Upper lobe of left lung (tissue), 6 donors: ENCODE measurements at places on chromosomes 13 and 19. TPM values are rescaled to one million over a fixed set of nuclear protein-coding genes. Genes with fewer than 3 reads are reported as not detected.

Gene KLK5
- not detected for total RNA-seq

GRCh38 chr13:29948791-29949190, 98.4 kb upstream of the UBL3 start:
- no peak for DNase-seq

Gene ZNF100
- 17.3 TPM for total RNA-seq

DNA sequence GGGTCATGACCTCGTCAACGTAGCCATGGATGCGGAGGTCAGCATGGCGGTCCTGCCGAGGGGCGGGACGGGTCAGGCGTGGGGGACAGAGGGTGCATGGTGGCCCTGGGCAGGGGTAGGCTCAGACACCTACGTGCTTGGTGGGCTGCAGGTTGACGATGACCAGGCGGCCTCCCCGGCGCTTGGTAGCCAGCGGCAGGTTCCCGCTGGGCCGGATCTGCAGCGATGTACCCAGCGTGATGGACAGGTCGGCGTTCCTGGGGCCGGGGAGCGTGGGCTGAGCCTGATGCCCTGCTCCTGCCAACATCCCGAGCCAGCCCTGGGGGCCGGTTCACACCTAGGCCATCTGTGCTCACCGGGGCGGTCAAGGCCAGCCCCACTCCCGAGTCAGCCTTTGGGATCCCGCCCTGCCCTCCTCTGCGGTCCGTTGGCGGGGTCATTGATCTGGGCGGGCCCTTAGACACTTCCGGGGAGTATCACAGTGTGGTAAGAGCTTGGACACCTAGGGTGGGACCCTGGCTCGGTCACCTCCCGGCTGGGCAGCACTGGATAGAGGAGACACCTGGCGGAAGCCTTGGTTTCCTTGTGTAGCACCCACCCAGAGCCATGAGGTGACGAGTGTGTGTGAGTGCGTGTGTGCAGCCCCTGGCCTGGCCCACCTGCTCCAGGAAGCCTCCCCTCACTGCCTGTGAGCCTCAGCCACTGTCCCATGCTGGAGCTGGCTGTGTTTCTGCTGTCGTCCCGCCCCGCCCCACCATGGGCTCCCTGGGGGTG, 7.3 kb downstream of the SIRT6 start:
- DNase-seq, result peak; percentile 71

DNA sequence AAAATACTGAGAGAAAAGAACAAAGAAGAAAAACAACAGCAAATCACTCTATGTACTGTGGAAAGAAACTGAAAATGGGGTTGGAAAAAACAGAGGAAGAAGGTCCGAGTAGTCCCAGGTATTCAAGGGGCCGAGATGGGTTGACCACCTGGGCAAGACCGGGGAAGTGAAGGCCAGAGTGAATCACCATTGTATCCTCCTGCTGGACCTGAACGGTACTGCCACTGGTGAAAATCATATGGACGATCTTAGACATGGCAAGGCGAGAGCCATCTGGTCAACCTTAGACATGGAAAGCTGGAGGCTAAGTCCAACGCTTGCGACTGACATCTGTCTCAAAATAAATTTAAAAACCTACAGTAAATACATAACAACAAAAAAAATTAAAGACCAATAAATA, 44.4 kb upstream of the ZNF91 start:
- no peak for DNase-seq

GRCh38 chr19:30159636-30160035, 212.5 kb upstream of the ZNF536 start:
- DNase-seq, result no peak

Gene LAIR2
- total RNA-seq, result not detected

GRCh38 chr19:33998302-33998701, 174.0 kb upstream of the LSM14A start:
- no peak for DNase-seq

Gene CBY2
- total RNA-seq, result not detected

- peak; percentile 98 for DNase-seq
Measured at GRCh38 chr19:13847407-13848339, 29.3 kb upstream of the NANOS3 start.

GRCh38 chr13:52010890-52011631, at the start of gene ATP7B:
Gene ATP7B (minus strand): TSS chr13:52011450. CDS start chr13:52011337, 113 bp downstream.
- peak; percentile 26 for DNase-seq

- DNase-seq, result no peak
Measured at GRCh38 chr19:46023311-46023779, 492 bp upstream of the PGLYRP1 start.

DNA sequence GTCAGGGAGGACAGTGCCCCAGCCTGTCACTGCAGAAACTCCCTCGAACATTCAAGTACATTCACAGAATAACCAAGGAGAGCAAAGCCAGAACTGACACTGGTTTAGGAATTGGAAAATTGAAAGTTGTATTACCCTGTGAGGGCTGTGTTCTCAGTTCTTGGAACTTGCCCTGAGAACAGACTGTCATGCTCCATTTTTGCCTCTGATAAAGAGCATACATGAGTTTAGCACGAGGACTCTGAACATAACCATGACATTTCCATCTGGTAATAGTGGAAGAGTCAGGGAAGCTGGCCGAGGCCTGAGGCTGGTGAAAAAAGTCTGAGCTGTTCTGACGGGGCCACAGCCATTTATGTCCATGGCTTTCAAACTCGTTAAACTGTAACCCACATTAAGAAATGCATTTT, 15.2 kb upstream of the SLC25A30 start:
- DNase-seq, result no peak

GRCh38 chr13:66180836-66181235, 1049.3 kb downstream of the PCDH9 start:
- no peak for DNase-seq

Gene EXOC3L2
- 1.1 TPM for total RNA-seq

Gene PROSER1
- 10.5 TPM for total RNA-seq

DNA sequence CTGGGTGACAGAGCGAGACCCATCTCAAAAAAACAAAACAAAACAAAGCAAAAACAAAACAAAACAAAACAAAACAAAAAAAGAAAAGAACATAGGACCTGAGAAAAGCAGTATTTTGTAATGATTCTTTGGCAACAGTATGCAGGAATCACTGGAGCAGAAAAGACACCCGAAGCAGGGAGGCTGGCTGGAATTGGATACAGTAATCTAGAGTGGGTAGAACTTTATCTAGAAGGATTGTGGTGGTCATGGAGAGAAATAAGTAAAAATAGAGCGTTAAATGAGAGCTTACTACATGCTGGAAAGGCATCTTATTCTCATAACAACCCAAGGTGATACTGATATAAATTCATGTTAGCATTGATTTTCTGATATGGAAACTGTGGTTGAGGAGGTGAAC, 51.2 kb downstream of the KLF5 start:
- DNase-seq, result no peak

Gene ZNF433
- 4.3 TPM for total RNA-seq

DNA sequence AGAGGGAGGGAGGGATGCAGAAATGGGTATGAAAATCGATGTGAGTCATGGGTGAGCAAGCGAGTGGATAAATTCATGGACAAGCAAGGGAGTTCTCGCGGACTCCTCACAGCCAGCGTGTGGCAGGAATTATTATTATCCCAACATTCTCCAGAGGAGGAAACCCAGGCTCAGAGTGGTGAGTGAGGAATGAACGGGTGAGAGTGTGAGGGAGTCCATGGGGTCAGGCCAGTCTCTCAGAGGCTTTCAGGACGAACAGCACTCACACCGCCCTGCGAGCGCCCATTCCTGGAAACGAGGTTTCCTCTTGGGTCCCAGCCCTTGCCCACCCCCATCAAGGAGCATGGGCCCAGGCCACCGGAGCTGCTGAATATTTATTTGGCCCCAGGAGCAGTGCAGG, 6.3 kb upstream of the DNAAF3 start:
- no peak for DNase-seq

GRCh38 chr13:44609137-44609536, 33.0 kb upstream of the TSC22D1 start:
- DNase-seq, result no peak

- DNase-seq, result no peak
Measured at GRCh38 chr13:100523981-100524386, 64.6 kb downstream of the GGACT start.

Gene TEX101
- total RNA-seq, result not detected

Gene GRIK5
- total RNA-seq, result 2.7 TPM

DNA sequence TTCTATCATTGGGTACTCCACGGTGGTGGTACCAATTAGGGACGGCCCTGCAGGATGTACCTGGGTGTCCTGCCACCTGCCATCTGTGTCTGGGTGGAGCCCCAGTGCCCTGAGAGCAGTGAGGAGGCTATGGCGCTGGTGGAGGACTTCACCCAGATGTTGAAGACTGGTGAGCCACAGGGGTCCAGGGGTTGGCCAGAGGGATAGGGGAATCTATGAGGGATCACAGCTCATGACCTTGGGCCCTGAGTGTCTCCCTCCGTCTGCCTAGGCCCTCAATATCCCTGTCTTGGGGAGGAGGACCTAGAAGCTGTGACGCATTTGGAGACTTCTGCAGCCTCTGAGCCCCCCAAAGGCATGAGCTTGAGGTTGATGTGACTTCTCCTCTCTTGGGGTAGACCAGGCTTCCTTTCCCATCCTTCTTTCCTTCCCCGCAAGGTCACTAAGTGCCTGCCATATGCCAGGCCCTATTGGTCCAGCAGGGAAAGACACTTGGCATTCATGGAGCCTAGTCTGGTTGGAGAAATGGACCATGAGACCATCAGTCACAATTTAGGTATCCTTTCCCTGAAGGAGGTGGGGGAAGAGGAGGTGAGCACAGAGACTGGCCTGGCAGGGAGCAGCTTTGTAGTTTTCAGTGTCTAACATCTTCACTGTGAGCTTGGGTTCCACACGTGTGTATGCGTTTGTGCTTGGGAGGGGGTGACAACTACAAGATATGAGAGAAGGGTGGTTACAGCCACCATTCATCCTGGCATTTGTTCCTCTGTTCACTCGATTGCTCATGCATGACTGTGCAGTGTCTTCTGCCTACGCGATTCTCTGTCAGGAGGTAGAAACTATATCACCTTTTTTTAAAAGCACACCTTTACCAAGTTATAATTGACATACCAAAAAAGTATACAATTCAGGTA, 5.1 kb upstream of the MZF1 start:
- DNase-seq, result no peak

- DNase-seq, result no peak
Measured at GRCh38 chr13:37685206-37685605, 86.6 kb upstream of the POSTN start.

GRCh38 chr13:39955560-39955959, 300.1 kb downstream of the COG6 start:
- no peak for DNase-seq

GRCh38 chr19:45768655-45768983, 433 bp downstream of the SIX5 start:
- DNase-seq, result peak; percentile 93

DNA sequence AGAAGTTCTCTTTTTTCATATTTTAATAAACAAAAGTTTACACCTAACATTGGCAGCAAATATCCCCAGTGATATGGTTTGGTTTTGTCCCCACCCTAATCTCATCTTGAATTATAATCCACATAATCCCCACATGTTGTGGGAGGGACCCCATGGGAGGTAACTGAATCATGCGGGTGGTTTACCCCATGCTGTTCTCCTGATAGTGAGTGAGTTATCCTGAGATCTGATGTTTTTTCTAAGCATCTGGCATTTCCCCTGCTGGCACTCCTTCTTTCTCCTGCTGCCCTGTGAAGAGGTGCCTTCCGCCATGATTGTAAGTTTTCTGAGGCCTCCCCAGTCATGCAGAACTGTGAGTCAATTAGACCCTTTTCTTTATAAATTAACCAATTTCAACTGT, 214.7 kb downstream of the SLITRK1 start:
- no peak for DNase-seq

DNA sequence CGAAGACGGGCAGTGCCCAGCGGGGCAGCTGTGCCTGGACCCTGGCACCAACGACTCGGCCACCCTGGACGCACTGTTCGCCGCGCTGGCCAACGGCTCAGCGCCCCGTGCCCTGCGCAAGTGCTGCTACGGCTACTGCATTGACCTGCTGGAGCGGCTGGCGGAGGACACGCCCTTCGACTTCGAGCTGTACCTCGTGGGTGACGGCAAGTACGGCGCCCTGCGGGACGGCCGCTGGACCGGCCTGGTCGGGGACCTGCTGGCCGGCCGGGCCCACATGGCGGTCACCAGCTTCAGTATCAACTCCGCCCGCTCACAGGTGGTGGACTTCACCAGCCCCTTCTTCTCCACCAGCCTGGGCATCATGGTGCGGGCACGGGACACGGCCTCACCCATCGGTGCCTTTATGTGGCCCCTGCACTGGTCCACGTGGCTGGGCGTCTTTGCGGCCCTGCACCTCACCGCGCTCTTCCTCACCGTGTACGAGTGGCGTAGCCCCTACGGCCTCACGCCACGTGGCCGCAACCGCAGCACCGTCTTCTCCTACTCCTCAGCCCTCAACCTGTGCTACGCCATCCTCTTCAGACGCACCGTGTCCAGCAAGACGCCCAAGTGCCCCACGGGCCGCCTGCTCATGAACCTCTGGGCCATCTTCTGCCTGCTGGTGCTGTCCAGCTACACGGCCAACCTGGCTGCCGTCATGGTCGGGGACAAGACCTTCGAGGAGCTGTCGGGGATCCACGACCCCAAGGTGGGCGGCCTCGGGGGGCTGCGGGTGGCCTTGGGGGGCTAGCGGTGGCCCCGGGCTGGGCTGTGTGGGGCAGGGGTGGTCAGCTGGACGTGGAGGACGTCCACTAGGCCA, 4.8 kb downstream of the GRIN3B start:
- no peak for DNase-seq

Gene FLT1
- total RNA-seq, result 47.9 TPM

Gene ACP5
- total RNA-seq, result 311 TPM

Gene TOMM40
- 88.3 TPM for total RNA-seq

DNA sequence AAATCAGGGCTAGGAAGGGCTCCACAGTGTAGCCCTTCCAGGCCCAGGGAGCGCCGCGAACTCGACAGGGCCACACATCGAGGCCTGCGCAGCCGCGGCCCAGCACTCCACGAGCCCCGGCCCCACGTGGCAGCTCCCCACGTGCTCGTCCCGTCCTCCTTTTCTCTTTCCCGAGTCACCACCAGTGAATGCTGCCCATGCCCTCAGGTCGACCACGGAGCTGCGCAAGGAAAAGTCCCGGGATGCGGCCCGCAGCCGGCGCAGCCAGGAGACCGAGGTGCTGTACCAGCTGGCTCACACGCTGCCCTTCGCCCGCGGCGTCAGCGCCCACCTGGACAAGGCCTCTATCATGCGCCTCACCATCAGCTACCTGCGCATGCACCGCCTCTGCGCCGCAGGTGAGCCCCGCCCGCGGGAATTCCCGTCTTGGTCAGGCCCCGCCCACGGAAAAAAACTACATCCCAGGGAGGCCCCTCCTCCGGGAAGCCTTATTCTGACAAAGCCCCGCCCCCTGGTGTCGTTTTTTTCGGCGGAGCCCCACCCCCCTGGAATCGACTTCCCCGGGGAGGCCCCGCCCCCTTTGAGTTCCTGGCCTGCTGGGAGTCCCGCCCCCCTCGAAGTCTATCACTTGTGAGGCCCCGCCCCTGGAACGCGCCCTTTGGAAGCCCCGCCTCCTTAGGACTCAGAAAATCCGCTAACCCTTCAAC, 7.0 kb downstream of the HIF3A start:
- peak; percentile 92 for DNase-seq
